ENCODE measurements at places on chromosomes 12 and 14.

DNA sequence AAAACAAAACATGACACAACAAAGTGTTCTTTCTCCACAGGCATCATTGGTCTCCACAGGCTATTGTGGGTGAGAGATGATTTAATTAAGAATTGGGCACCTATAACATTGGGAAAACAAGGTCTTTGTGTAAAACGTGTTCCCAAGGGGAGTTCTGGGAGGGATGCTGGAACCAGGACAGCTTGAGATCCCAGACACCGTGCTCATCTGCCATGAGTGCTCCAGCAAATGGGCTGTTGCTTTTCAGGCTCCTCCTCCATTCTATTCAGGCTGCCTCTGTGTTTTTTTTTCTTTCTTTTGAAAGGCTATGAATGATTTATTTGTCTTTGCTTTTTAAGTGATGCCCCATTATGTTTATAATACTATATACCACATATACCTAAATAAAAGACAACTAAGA, 122.4 kb downstream of the DACT1 start:
- DNase-seq, result no peak

DNA sequence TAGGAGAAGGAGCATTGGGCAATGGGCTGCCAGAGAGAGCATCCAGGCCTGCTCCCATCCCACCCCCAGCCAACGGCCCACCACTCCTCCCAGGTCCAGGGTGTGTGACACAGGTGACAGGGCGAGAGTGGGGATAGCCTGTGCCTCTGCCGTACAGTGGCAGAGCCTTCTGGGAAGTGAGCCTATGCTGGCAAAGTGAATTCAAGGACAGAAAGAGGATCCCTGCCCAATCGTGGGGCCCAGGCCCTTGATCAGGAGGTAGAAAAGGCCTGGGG, 553 bp upstream of the KRT79 start:
- no peak for DNase-seq

DNA sequence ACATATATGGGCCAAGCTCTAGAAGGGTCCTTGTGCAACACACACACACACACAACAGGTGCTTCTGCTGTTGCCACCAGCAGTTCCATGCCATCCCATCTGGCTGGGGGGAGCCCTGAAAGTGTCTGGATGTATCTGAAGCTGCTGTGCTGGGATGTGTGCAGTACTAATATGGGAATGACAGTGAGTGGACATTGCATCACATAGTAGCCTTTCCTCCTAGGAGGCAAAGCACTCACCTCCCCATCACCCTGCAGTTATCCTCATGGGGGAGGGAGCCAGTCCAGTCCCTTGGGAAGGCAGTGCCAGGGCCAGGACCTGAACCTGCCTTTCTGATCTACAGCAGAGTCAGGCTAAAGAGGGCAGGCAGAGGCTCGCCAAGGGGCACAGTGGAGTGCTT, 208.9 kb downstream of the CACNA1C start:
- no peak for DNase-seq

- DNase-seq, result no peak
Observed at GRCh38 chr14:94936401-94936892, 166.5 kb upstream of the GSC start.

GRCh38 chr12:106685381-106685780, 89.1 kb upstream of the RIC8B start:
- no peak for DNase-seq

GRCh38 chr12:130967636-130968035, 13.9 kb downstream of the ADGRD1 start:
- DNase-seq, result no peak

DNA sequence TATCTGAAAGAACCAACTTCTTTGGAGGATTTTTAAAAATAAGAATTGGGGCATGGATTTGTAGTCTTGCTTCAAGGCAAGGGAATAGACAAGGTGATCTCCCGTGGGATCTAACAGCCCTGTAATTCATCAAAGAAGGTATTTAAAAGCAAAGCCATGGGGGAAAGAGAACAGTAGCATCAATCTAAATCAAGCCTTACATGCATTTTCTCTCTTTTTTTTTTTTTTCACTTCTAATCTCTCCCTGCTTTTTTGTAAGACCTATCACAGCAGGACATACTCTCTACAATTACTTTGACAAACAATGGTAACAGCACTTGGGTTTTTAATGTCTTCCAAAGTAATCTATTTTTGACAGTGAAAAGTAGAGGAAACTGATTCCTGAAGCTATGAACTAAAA, 367.9 kb downstream of the PAWR start:
- no peak for DNase-seq

GRCh38 chr14:86055512-86056075, 525.6 kb downstream of the FLRT2 start:
- no peak for DNase-seq

GRCh38 chr12:6618483-6619225, 11.5 kb upstream of the CHD4 start:
- no peak for DNase-seq

GRCh38 chr14:94935706-94936300, 165.9 kb upstream of the GSC start:
- no peak for DNase-seq

- DNase-seq, result no peak
Observed at GRCh38 chr14:80695869-80696268, 245.7 kb downstream of the CEP128 start.

- no peak for DNase-seq
Observed at GRCh38 chr12:93311827-93312226, 65.9 kb upstream of the NUDT4 start.

Data from neural crest cell (in vitro differentiated cells).